Peyer's patch (tissue), 4 donors: ENCODE measurements at places on chromosomes 7 and 10. TPM values are rescaled to one million over a fixed set of nuclear protein-coding genes. Genes with fewer than 3 reads are reported as not detected.

- no peak for DNase-seq
- H3K27me3 ChIP-seq = no peaks in the 10 kb centered on the region
- H3K36me3 ChIP-seq = no peaks in the 10 kb centered on the region
- H3K4me1 ChIP-seq = no peaks in the 10 kb centered on the region
- H3K27ac ChIP-seq = peak overlapping the region; percentile 81
- peak overlapping the region; percentile 56 for H3K4me3 ChIP-seq
These were observed 3.8 kb downstream of the KAZALD1 start for GRCh38 chr10:101065481-101066145.

The SCIN gene
- 219 TPM for total RNA-seq

The LIPF gene
- not detected for total RNA-seq

The ABCA13 gene
- 0.53 TPM for total RNA-seq

The SVOPL gene
- 0.40 TPM for total RNA-seq

The SPACDR gene
- not detected for total RNA-seq

GRCh38 chr10:119246862-119247549 is 39.6 kb downstream of the GRK5 start:
- H3K4me3 ChIP-seq = no peak overlapping the region
- H3K27me3 ChIP-seq = no peaks in the 10 kb centered on the region
- no peak for DNase-seq
- no peaks in the 10 kb centered on the region for H3K4me1 ChIP-seq

The KCNMA1 gene
- 28.0 TPM for total RNA-seq

DNA sequence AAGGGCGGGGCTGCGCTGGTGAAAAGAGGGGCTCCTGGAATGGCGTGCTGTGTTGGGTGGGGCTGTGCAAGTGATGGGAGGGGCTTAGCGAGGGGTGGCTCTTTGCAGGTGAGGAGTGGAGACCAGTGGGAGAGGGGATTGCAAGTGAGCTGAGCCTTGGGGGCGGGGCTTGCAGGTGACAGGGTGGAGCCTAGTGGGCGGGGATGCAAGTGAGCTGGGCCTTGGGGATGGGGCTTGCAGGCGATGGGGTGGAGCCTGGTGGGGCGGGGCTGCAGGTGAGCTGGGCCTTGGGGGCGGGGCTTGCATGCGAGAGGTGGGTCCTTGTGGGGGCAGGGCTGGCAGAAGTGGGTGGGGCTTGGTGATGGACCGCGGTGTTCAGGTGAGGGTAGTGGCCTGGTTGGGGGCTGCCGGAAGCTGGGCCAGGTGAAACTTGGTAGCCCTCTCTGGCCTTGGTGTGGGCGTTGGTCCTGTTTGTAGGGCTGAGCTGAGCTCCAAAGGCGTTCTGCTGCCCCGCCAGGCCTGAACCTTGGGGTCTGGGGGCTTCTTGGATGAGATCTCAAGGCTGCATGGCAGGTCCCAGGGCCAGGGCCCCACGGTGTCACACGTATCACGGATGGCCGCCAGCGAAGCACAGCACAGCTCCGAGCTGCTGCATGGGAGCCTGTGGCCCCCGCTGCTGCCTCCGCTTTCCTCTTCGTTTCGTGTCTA is 743 bp upstream of the PITRM1 start:
- peak overlapping the region; percentile 81 for H3K4me3 ChIP-seq
- H3K36me3 ChIP-seq = peaks cover 17% of the 10 kb centered on the region
- H3K27me3 ChIP-seq = no peaks in the 10 kb centered on the region
- peak overlapping the region; percentile 88 for H3K27ac ChIP-seq

The ZNF12 gene
- 27.1 TPM for total RNA-seq

The MYOF gene
- 15.1 TPM for total RNA-seq

The ARHGEF5 gene
- 56.9 TPM for total RNA-seq

GRCh38 chr7:10662491-10662890 is 311.2 kb upstream of the PHF14 start:
- H3K27ac ChIP-seq = no peak overlapping the region
- no peaks in the 10 kb centered on the region for H3K36me3 ChIP-seq
- no peaks in the 10 kb centered on the region for H3K27me3 ChIP-seq
- H3K4me3 ChIP-seq = no peak overlapping the region
- H3K4me1 ChIP-seq = no peaks in the 10 kb centered on the region
- DNase-seq = no peak

DNA sequence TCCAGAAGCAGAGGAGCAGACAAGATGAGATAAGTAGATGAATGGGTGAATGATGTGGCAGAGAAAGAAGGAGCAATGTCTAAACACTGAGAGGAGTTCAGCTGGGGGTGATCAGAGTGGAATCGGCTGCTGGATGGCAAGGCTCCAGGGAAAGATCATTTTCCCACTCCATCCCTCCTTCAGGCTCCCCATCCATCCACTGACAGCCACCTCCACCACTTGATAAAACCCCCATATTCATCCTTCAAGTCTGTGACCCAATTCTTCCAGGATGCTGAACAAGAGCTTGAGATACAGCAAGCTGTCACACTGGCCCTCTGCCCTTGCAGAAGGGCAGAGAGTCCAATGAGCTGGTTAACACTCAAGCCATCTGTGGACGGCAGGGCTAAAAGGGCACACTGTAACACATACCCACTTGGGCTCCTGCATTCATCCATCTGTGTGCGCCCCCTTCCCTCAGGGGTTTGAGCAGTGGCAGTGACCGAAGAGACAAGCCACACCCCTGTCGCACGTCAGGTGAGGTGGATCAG is 30.8 kb upstream of the CACNB2 start:
- no peaks in the 10 kb centered on the region for H3K36me3 ChIP-seq
- no peak for DNase-seq
- H3K4me1 ChIP-seq = no peaks in the 10 kb centered on the region
- no peak overlapping the region for H3K27ac ChIP-seq
- no peaks in the 10 kb centered on the region for H3K27me3 ChIP-seq
- no peak overlapping the region for H3K4me3 ChIP-seq
